ENCODE measurements at places on chromosomes 5 and 9. TPM values are rescaled to one million over a fixed set of nuclear protein-coding genes. Genes with fewer than 3 reads are reported as not detected.

DNA sequence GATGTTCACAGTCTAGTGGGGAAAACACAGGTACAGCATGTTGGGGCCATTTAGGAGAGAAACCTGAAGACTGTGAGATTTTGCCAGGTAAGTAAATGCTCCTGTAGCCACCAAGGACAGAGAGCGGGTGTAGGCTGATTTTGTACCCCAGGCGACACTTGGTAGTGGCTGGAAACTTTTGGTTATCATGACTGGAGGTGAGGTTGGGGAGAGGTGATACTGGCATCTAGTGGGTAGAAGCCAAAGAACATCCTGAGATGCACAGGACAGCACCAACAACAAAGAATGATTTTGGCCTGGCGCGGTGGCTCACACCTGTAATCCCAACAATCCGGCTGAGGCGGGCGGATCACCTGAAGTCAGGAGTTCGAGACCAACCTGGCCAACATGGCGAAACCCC, 38.8 kb upstream of the PWWP2A start:
- no peak for DNase-seq

GRCh38 chr5:40682154-40683017, 2.7 kb downstream of the PTGER4 start:
- peak; percentile 65 for DNase-seq

GRCh38 chr9:72399391-72399790, 34.4 kb upstream of the ZFAND5 start:
- no peak for DNase-seq

- DNase-seq, result no peak
Measured at GRCh38 chr5:165126598-165126997, 1621.2 kb downstream of the MAT2B start.

DNA sequence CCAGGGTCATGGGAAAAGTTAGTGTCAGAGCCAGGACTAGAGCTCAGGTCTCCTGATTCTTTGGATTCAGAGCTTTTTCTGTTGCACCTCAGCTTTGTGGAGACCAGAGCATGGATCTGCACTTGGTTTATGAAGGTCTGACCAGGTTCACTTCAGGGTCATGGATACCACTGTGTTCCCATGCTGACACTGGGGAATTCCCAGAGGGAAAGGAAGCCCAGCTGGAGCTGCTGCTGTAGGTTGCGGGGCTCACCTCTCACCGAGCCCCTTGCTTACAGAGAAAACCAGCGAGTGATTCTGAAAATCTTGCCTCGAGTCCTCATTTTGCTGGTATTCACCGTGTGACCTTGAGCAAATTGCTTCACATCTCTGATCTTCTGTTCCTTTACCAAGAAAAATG, 83.0 kb downstream of the RGS3 start:
- DNase-seq, result no peak

- DNase-seq, result no peak
Measured at GRCh38 chr9:97906236-97906831, 16.0 kb downstream of the TRMO start.

GRCh38 chr5:140363631-140364471, 3.9 kb downstream of the SLC4A9 start:
- DNase-seq, result no peak

GRCh38 chr9:96751815-96752214, 26.1 kb downstream of the ZNF510 start:
- DNase-seq, result no peak

- no peak for DNase-seq
Measured at GRCh38 chr5:180210961-180211760, 2.1 kb upstream of the RASGEF1C start.

DNA sequence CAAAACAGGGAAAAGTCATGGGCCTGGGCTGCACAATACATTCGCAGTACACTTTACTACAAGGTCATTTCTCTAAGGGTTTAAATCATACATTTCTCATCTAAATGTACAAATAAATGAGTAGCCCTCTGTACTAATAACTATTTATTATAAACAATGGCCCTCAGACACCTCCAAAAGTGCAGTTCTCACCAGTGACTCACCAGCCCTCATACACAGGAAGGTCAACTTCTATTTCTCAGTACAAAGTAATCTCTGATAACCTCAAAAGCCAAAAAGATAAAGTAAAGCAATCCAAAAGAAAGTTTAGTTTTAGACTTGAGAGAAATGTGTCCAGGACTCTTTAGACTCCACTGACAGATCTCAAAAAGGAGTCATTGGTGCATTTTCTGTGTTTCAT, 1258.1 kb upstream of the CDH6 start:
- no peak for DNase-seq

DNA sequence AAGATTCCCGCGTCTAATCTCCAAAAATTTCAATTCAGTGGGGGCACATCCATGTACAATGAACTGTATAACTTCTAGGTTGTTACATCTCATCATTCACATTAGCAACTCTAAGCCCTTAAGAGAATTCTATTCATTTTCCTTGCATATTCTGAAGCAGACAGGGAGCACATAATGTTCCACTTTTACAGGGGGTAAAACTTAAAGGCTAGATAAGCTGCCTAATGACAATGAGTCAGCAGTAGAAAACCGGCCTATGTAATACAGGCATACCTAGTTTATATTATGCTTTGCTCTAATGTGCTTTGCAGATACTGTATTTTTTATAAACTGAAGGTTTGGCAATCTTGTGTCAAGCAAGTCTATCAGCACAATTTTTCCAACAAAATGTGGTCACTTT, 40.4 kb downstream of the PTAR1 start:
- DNase-seq, result no peak

DNA sequence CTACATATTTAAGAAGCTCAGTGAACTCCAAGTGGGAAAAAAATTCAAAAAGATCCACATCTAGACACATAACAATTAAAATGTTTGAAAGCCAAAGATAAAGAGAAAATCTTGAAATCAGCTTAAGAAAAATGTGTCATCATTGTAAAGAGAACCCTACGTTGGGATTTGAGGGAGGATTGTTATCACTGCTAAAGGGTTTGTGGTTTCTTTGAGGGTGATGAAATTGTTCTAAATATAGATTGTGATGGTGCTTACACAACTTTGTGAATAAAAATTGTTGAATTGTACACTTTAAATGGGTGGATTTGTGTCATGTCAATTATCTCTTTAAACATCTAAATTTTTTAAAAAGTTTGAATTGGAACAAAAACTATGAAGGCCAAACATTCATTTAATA, 92.2 kb upstream of the ADAMTS19 start:
- no peak for DNase-seq

Gene PRELID2
- 2.1 TPM for polyA plus RNA-seq

Gene DOCK8
- 6.9 TPM for polyA plus RNA-seq

Gene ABLIM3
- 121 TPM for polyA plus RNA-seq

Data from muscle of leg (tissue), 16 donors.